ENCODE measurements at places on chromosomes 2 and 18.

GRCh38 chr2:78750219-78750618 lies 275.3 kb upstream of the REG3G start:
- DNase-seq: no peak

DNA sequence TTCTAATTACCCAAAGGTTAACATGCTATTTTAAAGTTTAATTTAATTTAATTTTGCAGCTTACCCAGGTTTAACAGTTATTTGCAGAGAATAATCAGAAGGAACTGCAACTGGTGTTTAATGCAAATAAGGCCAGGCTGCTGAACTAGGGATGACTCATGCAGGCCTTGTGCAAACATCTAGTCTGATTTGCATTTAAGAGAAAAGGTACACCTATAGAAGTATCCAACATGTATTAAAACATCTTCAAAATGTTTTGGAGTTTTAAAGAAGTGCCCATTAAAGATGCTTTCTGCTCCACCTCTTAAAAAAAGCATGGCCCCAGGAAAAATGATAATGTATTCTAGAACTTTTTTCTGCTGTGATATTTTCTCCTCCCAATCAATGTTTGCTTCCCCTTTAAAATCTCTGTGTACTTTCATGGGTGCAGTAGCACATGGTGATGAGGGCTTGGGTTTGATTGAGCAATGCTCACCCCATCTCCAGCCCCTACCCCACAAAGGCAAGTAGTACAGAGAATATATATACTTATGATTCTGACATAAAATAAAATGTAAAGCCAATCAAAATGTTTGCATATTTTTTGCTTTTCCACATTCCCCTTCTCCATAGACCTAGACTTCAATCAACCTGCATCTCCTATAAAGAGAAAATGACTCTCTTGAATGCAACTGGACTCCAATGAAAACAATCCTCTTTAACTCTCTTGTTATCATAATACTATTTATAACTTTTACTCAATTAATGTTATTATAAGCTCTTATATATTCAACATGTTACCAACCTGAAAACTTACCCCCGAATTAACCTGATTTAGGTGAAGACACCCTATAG lies 54.1 kb downstream of the ATP8B1 start:
- no peak for DNase-seq

DNA sequence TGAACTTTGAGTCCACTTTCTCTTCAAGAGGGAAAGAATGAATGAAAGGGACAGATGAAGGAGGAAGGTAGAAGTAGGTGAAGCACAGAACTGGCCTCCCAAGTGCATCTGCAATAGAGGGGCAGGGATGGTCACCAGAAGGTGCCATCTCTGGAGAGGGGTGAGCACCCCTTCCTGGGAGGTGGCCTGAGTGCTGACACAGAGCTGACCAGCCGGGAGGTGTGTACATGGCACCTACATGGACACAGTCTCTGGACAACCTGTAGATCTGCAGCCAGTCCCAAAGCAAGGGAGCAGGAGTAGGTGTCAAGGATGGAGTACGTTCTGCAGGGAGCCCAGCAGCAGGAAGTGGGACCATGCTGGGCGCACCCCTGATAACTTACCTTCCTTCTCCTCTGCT lies 83.2 kb downstream of the TFCP2L1 start:
- no peak for DNase-seq

DNA sequence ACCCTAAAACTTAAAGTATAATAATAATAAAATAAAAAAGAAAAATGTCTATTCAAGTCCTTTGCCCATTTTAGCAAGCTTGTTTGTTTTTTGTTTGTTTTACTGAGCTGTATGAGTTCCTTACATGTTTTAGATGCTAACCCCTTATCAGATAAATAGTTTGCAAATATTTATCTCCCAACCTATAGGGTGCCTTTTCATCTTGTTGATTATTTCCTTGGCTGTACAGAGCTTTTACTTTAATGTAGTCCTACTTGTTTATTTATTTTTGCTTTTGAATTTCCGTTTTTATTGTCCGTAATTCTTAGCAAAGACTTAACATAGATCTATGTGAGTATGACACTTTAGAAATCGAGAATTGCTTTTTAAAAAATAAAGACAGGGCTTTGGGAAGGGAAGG lies 17.8 kb downstream of the PXDN start:
- DNase-seq: no peak

DNA sequence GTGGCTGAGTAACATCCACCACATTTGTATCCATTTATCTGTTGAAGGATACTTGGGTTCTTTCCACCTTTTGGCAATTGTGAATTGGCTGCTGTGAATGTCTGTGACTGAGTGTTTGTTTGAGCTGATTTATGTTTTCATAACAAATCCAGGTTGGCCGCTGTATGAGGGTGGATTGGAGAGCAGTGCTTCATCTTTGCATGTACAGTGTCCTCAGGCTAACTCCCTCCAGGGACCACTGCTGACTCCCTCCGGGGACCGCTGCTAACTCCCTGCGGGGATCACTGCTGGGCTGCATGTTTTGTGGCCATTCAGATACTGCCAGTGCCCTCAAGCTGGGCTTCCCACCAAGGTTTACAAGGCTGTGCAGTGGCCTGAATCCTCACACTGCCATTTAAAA lies 10.2 kb downstream of the BOK start:
- no peak for DNase-seq

GRCh38 chr2:156099382-156099781 lies 233.1 kb downstream of the NR4A2 start:
- no peak for DNase-seq

- DNase-seq: no peak
Measured at GRCh38 chr2:135132314-135132713, 80.2 kb downstream of the RAB3GAP1 start.

- no peak for DNase-seq
Measured at GRCh38 chr18:42925036-42925435, 190.4 kb downstream of the RIT2 start.

DNA sequence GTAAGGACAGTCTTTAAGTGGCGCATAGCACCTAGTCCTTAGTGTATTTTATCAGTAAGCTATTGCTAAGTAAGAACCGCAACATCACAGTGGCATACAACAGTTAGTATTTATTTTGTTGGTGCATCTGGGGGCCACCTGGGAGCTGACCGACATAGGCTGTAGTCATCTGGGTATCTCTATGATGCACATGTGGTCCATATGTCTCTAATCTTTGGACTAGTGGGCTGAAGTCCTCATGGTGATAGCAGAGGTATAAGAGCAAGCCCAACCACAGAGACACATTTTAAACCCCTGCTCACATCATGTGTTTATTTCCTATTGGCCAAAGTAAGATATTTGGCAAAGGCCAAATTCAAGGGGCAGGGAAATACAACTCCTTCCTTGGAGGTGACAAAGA lies 2.9 kb downstream of the CAMKMT start:
- DNase-seq: no peak

GRCh38 chr2:6877402-6878304 lies at the start of gene RSAD2:
RSAD2 (plus strand) TSS chr2:6877777; CDS start chr2:6877801, 24 bp downstream.
- DNase-seq: no peak

DNA sequence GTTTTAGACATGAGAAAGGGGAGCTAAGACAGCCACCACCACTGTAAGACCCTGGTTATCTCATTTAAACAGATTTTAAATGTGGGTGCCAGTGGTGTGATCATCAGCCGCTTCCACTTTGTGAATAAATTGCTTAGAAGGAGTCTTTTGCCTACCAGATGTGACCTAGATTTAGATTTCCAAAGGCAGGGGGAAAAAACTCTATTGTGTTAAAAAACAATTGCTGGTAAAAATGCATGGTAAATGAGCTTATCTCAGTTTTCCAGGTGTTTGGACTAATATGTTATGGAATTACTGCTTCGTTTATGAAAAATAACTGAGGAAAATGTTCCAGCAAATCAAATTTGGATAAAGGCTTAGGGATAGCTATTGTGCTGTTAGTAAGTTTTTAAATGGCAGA lies 466.3 kb upstream of the RAB12 start:
- no peak for DNase-seq

GRCh38 chr18:63043516-63043915 lies 276.1 kb downstream of the BCL2 start:
- no peak for DNase-seq

- no peak for DNase-seq
Measured at GRCh38 chr18:64055019-64055418, 85.1 kb downstream of the SERPINB8 start.

DNA sequence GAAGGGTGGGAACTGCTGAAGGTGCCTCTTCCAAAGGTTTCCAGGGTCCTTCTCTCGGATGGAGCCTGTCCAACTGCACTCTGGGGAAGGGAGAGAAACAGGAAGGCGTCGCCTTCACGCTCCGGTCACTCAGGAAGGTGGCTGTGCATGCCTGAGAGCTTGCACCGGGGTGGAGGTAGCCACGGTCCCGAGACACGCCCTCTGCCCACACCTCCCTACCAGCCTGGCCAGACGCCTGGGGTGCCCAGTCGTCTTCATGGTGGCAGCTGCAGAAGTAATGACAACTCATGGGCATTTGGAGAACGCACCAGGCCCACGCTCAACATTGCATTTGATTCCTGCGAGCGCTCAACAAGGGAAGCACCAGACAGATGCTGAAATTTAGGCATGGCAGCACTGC lies 59.9 kb downstream of the ADNP2 start:
- DNase-seq: no peak

DNA sequence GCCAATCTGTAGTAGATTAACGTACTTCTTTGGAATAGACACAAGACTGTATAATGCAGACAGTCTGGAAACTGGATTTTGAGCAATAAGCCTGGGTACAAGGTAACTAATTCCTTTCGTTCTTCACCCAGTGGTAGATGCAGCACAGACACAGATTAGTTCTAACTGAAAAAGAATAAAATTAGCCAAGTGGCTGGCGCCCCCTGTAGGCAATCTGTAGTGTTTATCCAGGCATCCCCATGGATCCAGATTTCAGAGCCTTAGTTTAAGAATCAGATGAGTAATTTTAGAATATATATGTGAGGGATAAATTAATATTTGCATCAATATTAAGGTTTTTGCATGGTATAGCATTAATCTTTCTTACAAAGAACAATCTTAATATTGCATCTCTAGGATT lies 563.9 kb downstream of the DCC start:
- peak; percentile 73 for DNase-seq

- DNase-seq: peak; percentile 72
Measured at GRCh38 chr2:28413152-28413898, 20.7 kb downstream of the FOSL2 start.

- DNase-seq: no peak
Measured at GRCh38 chr18:75293591-75293990, 83.0 kb downstream of the TSHZ1 start.

GRCh38 chr2:167190053-167190452 lies 301.8 kb downstream of the XIRP2 start:
- DNase-seq: no peak

DNA sequence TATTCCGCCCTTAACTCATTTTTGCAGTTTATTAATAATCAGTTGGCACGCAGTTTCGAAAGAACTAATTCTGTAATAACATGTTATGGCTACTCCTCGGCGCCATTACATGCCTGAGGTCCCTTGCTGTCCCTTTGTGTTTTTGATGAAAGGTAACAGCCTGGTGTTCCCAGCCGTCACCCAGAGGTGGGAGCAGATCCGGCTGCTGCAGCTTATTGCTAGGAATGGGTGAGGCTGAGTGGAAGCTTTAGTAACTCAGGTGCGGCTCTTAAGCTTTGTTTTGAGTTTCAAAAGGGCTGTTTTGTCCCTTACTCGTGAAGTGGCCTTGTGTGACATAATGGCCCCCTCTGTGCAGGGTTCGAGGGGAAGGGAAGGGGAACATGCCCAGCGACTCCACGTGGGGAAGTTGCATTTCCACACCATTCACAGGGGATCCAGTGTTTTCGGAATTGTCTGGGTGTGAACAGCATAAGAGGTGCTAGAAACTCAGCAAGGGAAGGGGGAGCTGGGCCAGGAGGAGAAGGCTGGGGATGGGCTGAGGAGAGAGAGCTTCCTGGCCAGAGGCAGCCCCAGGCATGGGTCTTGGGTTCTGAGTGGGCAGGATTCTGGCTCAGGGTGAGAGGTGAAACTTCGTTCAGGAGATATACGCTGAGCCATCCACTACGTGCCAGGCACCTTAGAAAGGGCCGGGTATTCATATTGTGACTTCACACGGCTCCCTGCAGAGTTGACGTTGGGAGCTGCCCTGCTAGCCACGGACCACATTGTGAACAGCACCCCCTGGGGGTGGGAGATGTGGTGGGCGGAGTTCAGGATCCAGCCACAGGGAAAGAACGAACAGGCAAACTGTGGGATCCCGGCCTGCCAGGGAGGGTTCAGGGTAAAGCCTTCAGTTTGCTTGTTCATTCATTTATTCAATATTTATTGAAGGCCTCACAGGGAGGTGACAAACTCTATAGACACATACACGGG lies 84.4 kb downstream of the TGOLN2 start:
- peak; percentile 74 for DNase-seq

DNA sequence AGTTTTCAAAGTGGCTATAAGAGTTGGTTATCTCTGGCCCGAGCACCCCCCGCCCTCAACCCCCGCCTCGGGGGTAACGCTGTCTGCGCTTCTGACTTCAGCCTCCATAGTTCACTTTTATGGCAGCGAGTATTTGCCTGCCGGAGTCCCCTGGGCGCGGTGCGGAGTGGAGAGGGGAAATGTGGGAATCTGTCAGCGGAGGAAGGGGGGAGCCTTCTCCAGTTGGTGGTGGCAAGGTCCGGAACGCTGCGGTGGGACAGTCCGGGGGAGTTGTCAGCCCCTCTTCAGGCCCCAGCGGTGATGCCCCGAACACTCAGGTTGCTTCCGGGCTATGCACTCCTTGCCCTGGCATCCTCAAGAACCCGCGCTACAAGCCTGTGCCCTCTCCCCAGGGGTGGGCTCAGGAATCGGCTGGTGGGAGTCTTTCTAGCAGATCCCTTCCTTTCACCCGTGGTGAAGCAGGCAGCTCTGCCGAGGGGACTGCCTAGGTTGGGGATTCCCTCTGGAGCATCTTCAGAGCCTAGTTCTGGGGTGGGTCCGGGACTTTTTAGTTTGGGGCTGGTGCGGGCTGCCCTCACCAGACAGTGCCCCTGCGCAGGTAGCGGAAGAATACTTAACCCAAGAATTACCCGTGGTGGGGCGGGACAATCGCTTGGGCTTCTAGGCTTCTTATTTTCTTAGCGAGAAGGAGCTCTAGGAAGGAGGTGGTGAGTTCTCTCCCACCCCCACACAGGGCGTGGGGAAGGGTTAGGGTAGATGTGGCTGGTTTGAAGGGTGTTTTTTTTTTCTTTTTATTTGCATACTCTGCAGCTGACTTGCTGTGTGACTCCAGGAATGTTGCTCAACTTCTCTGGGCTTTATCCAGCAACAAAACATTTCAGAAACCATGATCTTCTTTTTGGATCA lies 1.6 kb downstream of the ATOH8 start:
- DNase-seq: no peak

GRCh38 chr2:232929303-232930058 lies 59.4 kb downstream of the SNORC start:
- no peak for DNase-seq

GRCh38 chr18:51582551-51582950 lies 385.1 kb upstream of the MEX3C start:
- DNase-seq: no peak

GRCh38 chr2:10307561-10308156 lies 5.0 kb downstream of the HPCAL1 start:
- DNase-seq: no peak

- DNase-seq: no peak
Measured at GRCh38 chr2:200278694-200279316, 27.7 kb upstream of the SPATS2L start.

GRCh38 chr2:239506101-239506857 lies 105.5 kb upstream of the HDAC4 start:
- no peak for DNase-seq
